ENCODE measurements at places on chromosomes 1 and 21.

GRCh38 chr1:166950156-166950555 is 25.2 kb downstream of the ILDR2 start:
- no peak for DNase-seq

GRCh38 chr1:184577319-184577718 is 177.3 kb downstream of the EDEM3 start:
- no peak for DNase-seq

DNA sequence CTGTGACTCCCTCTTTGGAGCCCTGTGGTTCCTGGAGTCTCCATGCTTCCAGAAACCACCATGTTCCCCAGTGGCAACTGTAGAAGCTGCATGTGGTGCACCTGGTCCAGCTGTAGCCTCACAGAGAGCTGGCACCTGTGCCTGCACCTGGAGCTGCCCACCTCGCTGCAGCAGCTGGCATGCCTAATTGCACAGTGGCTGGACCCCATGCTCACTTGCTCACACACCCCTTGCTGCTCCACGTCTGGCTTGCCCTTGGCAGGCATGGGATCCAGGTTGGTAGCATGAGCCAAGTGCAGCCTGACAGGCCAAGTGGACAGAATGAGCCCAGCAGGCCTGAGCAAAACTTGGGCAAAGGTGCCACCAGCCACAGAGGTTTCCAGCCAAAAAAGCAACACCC is 680.1 kb downstream of the MATN1 start:
- DNase-seq = no peak

DNA sequence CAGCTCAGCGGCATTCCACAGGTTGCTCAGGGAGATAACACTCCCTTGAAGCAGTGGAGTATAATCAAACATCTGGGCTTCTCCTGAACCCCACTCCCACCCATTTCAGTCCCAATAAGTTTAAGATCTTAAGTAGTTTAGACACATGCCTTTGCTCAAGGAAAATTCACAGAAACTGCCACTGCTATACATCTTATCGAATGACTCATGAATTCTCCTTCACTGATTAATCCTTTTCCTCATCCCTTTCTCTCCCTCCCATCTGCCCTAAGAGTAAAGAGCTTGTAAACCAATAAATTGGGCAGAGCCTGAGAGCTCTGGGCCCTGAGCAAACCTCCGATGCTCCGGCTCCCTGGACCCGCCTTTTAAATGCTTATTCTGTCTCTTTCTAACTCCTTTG is 10.2 kb downstream of the VN1R5 start:
- DNase-seq = no peak

- DNase-seq = no peak
Measured at GRCh38 chr1:112674440-112674985, at the start of gene MOV10. TSS of gene MOV10 (plus strand) at chr1:112674659. CDS start at chr1:112674913, 254 bp downstream.
